ENCODE measurements at places on chromosomes 7 and 10.

- DNase-seq: no peak
Measured at GRCh38 chr10:3398825-3399646, 226.5 kb upstream of the PITRM1 start.

DNA sequence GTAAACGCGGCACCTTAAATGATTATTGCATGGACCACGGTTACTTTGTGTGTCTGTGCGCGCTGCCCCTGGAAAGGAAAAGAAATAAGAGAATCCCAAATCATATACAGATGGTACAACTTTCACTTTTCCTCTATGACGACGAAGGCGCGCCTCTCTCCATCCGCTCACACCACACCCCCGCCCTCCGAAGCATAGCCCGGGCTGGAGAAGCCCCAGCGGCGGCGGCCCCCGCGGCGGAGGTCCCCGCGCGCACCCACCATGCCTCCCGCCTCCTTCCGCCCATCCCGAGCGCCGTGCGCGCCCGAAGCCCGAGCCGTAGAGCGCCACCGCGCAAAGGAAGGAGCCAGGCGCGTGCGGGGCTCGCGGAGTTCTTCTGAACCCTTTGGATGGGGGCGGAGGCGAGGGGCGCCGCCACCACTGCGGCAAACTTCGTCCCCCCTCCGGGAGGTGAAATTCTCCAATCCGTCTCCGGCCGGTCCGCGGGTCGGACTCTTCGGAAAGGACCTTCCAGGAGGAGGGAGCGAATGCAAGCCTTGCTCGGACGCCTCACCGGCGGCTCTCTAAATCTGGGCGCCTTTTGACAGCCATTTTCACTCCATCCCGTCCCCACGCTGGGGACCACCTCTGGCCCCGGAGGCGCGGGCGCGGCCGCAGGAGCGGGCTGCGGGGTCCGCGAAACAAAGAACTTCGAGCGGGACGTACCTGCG lies 588 bp downstream of the GLI3 start:
- peak; percentile 77 for DNase-seq

DNA sequence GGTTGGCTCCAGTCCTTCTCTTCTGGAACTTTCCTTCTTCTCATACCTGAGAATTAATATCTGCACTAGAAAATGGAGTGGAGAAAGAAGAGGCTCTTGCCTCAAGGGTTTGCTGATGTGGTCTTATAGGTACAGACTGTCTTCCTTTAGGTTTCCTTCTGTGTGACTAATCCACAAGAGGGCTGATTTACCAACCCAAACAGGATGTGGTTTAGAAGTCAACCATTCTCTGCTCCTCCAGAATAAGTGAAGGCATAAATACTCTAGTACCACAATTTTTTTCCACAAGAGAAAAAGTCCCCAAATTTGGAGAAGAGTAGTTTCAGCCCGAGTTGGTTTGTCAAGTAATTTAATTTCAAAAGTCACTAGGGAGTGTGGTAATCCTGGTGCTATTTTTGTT lies 85.8 kb downstream of the NRP1 start:
- no peak for DNase-seq

- no peak for DNase-seq
Measured at GRCh38 chr7:125636320-125636962, 706.8 kb upstream of the POT1 start.

GRCh38 chr10:113948048-113948447 lies 93.6 kb downstream of the NHLRC2 start:
- no peak for DNase-seq

- no peak for DNase-seq
Measured at GRCh38 chr7:1694611-1695511, 24.8 kb downstream of the ELFN1 start.

DNA sequence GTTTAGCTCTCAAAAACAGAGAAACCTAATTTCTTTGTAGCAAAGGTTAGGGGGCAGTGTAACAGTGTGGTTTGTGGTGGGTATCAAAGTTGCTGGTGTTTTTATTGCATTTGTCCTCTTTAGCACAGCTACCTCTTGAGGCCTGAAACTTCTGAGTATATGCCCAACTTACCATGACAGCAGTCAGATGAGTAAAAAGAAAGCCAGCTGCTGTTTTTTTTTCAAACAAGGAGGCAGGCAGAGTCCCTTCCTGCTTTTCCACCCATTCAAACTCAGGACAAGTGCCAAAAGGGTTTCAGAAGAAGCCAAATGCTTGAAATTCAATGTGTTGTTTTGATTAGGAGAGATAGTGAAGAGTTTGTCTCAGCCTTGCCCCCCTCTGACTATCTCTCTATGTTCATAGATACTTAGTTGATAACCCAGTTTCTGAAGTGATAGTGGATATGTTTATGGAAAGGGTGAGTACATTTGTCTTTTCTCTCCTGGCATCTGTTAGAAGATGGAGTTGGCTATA lies 23.1 kb downstream of the GBF1 start:
- peak; percentile 64 for DNase-seq

DNA sequence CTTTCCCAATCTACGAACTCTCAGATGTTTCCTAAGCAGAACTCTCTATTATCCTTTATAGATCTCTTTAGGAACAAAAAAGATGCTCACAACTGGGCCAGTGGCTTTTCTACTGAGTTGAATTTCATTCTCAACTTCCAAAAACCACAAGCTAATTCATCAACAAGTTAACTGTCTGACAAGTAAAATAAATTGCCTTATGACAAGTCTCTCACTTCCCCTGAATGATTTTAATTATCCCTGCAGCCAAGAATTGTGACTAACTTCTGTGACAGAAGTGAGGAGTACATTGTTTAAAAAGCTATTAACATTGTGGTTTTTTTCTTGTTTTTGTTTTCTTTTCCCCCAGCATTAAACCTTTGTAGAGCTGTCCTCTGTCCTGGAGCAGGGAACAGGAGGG lies 343.1 kb downstream of the HPSE2 start:
- DNase-seq: no peak

GRCh38 chr7:149685455-149685854 lies 87.9 kb downstream of the ZNF467 start:
- DNase-seq: no peak

DNA sequence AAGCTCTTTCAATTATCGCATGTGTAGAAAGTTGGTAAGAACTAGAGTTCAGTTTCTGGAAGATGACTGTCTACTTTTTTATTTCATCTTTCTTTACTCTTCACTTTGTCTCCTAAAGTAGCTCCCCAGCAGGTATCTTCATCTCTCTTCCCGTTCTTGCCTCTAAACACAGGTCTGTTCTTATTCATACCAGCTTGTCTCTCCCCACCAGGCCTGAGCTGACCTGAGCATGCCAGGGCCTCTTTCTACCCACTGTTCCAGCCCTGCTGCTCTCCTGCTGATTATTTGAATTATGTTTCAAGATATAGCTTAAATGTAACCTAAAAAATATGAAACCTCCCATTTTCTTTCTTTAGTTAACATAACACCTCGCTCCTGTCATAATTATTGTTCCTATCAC lies 386.1 kb upstream of the LRGUK start:
- DNase-seq: no peak

DNA sequence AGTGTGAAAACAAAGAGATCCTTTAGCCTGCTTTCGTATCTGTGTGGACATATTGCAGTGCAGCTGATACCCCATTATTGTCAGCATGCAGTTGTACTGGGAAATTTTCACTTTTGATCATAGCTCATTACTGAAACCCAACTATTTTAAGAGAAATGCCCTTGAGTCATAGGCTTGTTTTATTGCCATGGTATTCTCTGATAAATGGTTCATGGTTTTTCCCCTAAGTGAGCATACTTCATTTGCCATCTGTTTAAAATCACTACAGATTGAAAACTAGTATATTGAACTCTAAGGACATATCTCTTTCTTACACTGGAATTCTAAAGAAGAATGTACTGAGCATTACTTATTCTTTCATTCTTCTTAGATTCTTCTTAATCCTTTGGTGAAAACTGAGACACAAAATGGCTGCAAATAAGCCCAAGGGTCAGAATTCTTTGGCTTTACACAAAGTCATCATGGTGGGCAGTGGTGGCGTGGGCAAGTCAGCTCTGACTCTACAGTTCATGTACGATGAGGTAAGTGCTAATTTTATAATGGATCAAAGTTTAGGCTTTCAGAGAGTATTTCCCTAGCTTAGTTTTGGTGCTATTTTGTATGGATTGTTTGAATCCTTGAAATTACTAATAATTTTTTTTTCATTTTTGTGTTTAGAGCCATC lies 63.0 kb downstream of the RALA start:
- no peak for DNase-seq
